ENCODE measurements at places on chromosomes 16 and 17.
A peak's percentile ranks its signal among the peaks of the same experiment; 100 is the strongest.

GRCh38 chr16:1534021-1535020, 855 bp downstream of the TMEM204 start:
- no peak for DNase-seq

GRCh38 chr17:82489117-82489516, 30.4 kb upstream of the FOXK2 start:
- no peak for DNase-seq

GRCh38 chr16:11020388-11020787, 76.0 kb downstream of the CLEC16A start:
- DNase-seq: no peak

GRCh38 chr17:82823004-82823403, 16.8 kb downstream of the ZNF750 start:
- DNase-seq: no peak

DNA sequence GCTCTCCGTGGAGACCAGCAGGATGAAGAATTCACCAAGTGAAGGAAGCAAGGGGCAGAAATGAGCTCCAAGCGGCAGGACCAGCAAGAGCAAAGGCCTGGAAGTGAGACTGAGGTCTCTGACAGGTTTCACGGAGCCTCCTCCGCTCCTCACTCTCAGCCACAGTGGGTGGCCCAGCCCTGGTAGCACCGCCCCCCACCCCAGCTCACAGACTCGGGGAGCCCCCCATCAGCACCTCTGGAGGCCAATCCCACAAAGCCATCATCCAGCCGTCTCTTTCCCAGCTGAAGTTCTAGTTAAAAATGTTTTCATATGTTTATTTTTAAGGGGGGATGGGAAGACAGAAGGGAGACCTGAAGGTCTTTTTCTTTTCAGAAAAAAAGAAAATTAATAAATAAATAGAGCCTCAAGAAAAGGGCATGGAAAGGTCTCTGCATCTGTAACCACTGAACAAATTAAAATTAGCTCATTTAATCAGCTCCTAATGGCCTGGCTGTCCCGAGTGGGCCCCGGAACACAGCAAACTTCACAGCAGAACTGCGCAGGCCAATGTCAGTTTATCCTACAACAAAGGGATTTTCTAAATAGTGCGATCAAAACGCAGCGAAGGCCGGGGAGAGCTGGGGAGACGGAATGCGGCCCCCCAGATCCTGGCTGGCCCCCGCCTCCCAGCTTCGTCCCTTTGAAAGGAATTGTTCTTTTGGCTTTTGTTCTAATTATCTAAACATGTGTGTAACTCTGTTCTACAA, 190.3 kb downstream of the ZNF423 start:
- no peak for DNase-seq

GRCh38 chr16:2213817-2214718, 572 bp downstream of the PGP start:
- DNase-seq: no peak

DNA sequence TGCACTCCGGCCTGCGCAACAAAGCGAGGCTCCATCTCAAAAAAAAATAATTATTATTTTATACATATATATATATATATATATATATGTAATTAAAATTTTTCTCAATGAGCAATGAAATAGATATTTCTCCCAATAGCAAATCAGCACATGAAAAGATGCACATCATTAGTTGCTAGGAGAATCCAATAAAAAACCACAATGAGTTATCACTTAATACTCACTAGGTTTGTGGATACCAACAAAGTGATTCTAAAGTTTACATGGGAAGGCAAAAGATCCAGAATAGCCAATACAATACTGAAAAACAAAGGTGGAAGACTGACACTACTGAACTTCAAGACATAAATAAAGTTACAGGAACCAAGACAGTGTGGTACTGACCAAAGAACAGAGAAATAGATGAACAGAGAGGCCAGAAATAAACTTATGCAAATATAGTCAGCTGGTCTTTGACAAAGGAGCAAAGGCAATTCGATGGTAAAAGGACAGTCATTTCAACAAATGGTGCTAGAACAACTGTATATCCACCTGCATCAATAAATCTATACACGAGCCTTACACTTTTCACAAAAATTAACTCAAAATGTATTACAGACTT, 13.6 kb downstream of the SMG6 start:
- DNase-seq: no peak

DNA sequence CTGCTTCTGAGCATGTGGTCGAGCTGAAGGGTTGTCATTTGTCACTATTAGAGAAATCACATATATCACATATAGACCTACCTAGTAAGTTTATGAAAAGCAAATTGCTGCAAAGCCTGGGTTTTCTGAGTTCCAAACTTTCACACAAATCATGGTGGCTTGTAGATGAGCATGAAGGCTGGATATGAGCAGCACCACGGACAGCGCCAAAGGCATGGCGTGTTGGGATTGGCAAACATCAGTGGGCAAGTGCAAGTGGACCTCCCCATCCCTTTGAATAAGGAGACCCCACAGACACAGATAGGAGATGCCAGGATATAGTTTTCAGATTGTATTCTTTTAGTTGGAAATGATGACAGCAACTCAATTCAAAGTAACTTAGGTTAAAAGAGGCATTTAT, 77.6 kb upstream of the CACNG3 start:
- no peak for DNase-seq

DNA sequence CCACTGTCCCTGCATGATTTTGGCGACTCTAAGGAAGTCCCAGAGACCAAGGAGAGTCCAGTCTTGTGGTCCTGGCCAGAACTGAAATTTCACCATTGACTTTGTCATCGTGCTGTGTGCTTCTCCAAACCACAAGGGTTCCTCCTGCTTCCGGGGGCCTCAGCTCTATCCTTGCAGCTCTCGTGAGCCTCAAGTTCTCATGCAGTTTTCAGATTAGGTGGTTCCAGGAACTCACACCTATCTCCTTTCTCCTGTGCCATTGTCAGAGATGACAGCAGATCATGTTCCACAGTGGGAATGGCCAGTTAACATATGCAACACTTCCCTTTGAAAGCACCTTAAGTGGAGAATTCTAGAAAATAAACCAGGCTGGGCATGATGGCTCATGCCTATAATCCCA, 97.9 kb upstream of the CRHR1 start:
- DNase-seq: no peak

DNA sequence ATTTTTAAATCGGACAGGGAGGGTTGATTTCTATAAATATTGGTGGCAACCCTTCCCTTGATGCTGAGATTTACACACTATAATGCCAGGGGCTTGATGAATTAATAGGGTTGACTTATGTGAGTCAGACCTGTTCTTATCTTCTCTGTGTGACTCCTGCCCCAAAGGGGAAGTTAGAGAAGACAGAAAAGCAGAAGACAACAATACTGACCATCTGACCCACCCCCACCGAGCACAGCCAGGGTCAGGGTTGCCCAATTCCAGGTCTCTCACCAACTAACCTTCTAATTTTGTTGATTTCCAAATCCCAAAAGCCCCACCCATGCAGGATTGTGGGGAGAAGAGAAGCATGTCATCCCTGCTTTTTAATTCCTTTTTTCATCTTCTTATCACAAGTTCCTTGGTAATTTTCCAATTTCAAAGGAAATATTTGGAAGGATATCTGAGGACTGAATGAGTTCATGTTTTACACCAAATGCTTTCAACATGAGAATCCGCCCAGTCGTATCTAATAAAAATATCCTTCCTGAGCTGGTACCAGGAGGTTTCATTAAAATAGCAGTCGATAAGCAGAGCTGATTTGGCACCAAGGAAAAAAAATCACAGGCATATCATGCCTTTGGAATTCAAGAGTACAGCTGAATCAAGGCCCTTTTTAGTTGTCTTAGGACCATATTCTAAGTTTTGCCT, 603.4 kb upstream of the CDH11 start:
- DNase-seq: no peak

GRCh38 chr17:75457047-75457654, 716 bp downstream of the TMEM94 start:
- DNase-seq: peak; percentile 43

DNA sequence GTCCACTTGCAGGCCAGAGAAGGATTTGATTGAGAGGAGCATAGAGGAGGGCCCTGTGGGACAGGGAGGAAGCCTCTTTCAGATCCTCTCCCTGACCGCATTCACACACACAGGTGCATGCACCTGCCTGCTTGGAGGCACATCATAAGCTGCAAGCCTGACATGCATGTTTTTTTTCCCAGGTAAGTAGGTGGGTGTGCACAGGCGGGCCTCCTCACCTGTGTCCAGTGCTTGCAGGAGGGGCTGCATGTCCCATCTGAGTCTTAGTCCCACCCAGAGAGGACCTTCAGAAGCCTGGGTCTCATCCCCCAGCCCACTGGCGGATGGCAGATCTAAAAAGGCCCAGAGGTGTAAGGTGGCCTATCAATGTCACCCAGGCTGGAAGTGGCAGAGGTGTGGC, 130.8 kb downstream of the TMEM132E start:
- no peak for DNase-seq

- no peak for DNase-seq
These were observed 225.9 kb upstream of the GOT2 start for GRCh38 chr16:58960034-58960433.

GRCh38 chr16:78503602-78504001, 404.1 kb downstream of the WWOX start:
- peak; percentile 16 for DNase-seq

DNA sequence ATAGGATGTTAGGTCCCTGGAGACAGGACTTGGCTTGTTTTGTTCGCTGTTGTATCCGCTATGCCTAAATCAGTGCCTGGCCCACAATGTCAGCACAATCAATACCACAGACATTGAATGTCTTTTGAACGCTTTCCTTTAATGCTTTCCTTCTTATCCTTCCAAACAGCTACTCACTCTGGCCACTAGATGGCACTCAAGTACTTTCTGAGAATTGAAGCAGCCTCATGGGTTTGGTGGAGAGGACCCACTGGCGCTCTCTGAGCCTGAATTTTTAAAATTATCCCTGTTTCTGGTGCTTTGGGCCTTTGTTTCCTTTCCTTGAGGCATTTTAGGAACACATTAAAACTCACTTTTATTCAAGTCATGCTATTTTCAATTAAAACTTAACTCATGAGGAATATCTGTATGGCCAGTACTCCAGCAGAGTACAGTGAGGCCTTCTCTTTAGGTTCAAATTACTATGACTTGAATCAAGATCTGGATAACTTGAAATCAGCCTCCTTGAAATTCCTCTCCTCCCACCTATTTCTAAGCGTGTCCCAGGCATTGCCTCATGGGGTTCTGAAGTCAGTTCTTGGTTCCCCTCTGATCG, 3.2 kb upstream of the NLRP1 start:
- DNase-seq: peak; percentile 69

GRCh38 chr16:6133009-6133557, 1035.5 kb upstream of the EEF2KMT start:
- DNase-seq: no peak

GRCh38 chr17:42782166-42783061, 2.0 kb downstream of the WNK4 start:
- DNase-seq: no peak

DNA sequence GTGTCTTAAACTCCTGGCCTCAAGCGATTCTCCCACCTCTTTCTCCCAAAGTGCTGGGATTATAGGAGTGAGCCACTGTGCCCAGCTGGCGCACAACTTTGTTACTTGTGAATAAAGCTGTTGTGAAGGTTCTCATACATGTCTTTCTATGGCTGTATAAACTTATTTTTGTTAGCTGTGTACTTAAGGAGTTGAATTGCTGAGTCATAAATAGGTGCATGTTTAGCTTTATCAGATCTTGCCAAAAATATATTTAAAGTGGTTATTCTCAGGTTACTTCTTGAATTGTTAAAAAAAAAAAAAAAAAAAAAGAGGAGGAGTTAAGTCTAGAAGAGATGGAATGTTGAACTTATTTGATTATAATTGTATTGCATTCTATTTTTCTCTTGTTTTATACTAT, 47.6 kb upstream of the IRX3 start:
- DNase-seq: no peak

- no peak for DNase-seq
These were observed 243.9 kb upstream of the TBX2 start for GRCh38 chr17:61155590-61156237.

DNA sequence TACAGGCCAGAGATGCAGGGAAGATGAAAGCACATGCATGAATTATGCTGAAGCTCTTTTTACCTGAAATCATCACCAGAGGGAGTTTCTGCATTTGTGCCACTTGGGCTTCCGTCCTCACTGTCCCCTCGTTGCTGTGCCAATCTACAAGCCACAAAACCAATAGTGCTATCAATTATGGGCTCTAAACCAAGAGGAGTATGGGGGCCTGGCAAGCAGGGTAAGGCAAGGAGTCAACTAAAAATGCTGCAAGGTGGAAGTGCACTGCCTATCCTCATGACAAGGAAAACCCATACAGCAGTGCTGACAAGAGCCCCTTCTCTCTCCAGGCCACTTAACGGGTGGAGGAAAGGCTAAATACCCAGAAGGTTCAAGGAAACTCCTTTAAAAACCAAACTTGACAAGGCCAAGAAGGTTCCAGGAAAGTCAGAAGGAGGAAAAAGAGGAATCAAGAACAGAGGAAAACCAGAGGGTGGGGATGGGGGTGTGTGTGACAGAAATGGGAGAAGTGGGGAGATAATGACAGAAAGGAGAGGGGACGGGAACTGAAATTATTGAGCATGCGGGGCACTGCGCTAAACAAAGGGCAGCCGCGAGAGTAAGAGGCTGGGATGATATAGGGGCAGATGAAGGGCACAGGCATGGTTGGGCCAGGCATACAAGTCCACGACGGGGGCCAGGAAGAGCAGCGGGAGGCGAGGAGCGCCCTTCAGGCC, 674 bp downstream of the C17orf75 start:
- DNase-seq: peak; percentile 8

DNA sequence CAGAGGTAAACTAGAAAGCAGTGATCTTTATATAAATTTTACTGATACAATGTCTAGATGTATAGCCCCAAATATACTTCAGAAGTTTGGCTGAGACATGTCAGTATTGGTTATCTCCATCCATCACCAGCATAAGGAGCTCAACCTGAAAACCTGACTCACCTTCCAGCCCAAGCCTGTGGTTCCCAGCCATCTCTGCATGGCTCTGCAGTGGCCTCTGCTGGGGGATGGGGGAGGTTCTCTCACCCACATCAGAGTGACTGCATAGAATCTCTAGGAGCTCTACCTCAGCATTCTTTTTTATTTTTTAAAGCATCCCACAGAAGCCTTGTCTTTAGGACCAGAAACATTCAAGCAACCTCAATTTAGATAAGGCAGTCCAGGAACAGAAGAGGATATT, 27.3 kb downstream of the USP7 start:
- DNase-seq: no peak

- no peak for DNase-seq
These were observed 289.7 kb upstream of the ZFHX3 start for GRCh38 chr16:73337373-73338296.

DNA sequence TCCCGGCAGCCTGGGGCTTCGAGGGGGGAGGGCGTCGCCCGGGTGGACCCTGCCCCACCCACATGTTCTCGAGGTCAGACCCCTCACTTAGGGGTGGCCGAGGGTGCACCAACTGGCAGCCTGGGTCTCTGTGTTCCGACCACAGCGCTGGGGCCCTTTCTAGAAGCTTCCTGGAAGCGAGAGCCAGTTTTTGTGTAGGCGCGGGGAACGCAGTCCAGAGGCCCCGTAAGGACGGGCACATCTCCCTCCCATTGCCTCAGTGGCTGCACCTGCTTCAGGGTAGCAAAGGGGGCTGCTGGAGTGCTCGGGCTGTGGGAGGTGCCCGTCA, 148.3 kb downstream of the BANP start:
- DNase-seq: no peak

Measured in NCI-H1105 (cell line).